Ammon's horn (tissue), 1 donor: ENCODE measurements at places on chromosomes 7 and 10.
A peak's percentile ranks its signal among the peaks of the same experiment; 100 is the strongest.

- peak; percentile 64 for DNase-seq
Observed at GRCh38 chr10:74824900-74825370, 1.5 kb upstream of the KAT6B start.

GRCh38 chr7:159027056-159027788 is 117.4 kb downstream of the VIPR2 start:
- peak; percentile 48 for DNase-seq

DNA sequence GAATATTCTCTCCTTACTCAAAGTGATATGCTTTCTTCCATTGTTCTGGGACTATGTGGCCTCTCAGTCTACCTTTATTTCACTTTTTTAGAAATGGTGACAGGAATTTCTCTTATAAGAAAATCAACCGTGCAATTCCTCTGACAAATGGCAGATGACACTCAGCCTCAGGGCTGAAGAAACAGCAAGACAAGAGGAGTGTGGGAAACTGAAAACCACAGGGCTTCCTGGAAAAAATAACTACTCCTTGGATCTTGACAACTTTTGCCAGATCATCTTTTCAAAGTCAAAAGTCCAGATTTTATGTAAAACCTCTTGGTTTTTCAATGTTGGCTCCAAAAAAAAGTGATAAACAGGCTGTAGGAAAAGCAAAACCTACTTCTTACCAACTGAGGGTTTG is 121.5 kb downstream of the TYW1B start:
- no peak for DNase-seq

DNA sequence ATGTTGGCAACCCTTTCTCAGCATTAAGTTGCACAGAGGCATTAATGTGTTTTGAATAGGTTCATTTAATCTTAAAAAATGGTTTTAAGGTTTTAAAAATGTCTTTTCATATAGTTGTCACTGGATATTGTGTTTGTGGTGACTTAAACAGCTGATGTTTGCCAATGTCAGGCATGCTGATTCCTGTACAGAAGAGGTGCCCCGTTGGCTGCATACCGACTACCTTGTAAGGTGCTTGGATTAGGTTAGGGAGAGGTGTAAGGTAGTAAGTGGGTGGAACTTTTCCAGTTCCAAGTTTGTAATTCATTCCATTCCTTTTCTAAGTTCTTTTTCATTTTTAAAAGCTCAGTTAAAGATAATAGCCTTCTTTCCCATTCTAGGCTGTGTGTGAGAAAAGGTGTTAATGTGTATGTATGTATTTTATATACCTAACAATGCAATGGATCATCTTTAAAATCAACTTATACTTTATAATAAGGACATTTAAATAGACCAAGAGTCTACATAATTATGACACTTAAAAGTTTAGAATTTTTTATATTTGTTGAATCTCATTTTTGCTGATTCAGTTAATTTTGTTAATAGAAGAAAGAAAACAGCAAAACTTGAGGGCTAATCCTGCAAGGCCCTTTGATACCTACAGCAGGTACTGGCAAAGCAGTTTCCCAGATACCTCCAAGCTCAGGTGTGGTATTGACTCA is 155.2 kb downstream of the LCOR start:
- DNase-seq: no peak

- DNase-seq: no peak
Observed at GRCh38 chr7:49812534-49812933, 39.1 kb downstream of the VWC2 start.
